Dorsolateral prefrontal cortex (tissue), 122 donors: ENCODE measurements at places on chromosomes 7 and 10. TPM values are rescaled to one million over a fixed set of nuclear protein-coding genes. Genes with fewer than 3 reads are reported as not detected.

Gene LRIT1
- total RNA-seq = not detected

DNA sequence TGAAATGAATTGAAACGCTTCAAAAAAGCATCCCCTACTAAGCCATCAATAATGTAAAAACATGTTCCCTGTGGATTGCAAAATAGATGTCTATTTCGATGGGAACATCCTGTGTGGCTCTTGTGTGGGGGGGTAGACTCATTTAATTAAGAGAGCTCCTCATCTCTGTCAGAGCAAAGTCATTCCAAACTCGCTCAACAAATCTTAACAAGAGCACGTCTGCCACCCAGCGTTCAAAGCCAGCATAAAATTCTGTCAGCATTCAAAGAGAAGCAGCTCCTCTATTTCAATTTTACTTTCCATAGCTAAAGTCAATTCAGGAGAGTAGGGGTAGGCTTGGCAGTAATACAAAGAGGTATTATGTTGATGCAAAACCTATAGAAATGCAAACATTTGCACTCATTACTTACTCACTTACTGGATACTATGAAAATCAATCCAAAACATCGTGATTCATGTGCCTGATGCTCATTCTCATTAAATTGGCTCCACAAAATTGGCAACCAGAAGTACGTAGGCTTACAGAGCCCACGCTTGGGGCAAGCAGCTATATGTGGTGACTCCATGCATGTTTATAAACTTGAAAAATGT, 114.9 kb downstream of the IPMK start:
- DNase-seq = no peak

DNA sequence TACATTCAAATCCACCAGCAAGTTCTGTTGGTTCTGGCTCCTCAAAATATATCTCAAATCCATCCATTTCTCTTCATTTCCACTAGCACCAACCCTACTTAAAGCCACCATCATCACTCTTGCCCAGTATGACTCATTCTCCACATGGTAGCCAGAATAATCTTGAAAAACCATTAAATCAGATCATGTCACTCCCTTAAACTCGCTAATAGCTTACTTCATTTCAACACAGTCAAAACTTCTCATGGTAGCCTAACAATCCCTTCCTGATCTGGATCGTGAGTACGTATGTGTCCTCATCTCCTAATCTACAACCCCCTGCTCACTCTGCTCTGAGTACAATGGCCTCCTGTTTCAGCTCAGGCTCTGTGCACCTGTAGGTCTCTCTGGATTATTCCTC, 8.7 kb downstream of the EPC1 start:
- DNase-seq = no peak

DNA sequence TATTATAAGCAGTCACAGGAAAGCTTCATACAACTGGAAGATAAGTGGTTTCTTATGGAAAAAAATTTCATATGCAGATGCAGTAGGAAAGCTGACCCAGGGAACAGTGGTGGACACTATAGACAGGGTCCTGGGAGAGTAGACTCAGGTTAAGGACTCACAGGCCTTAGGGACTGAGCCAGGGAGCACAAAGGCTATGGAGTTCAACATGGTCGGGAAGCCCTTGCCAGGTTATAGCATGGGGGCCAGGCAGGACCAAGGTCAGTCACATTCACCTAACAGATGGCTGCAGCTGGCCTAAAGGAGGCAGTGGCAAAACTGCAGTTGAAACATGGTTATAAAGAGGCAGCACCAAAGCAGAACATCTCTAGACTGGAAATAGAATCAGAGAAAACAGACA, 54.9 kb upstream of the UNC5B start:
- DNase-seq = no peak

DNA sequence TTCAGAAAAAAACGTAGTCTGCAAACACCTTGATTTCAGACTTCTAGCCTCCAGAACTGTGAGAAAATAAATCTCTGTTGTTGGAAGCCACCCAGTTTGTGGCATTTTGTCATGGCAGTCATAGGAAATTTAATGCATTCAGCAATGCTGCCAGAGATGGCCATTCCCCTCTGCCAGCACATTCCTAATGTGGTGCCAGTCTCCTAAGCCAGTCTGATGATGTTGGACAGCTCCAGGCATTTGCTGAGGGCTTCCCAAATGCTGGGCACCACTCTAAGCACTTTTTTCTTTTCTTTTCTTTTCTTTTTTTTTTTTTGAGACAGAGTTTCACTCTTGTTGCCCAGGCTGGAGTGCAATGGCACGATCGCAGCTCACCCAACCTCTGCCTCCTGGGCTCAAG, 666.7 kb upstream of the C7orf33 start:
- no peak for DNase-seq

DNA sequence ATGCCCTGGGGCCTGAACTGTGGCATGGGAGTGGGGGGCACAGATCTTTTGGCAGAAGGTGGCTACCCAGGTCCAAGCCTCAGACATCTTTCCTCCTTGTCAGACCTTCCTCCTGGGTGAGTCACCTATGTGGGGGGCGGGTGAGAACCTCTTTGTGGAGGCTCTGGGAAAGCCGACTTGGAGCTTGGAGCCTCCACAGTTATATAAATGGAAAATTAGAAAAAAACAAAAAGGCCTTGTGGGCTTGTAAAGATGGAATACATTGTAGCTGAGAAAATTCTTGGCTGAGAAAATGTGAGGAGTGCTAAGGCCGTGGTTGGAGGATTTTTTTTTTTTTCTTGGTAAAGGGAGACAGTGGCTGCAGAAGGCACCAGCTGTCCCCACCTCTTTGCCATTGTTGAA, 292.5 kb downstream of the CCDC3 start:
- peak; percentile 43 for DNase-seq

GRCh38 chr7:1274121-1274875, 41.6 kb downstream of the UNCX start:
- DNase-seq = no peak

Gene C10orf62
- total RNA-seq = 1.1 TPM

DNA sequence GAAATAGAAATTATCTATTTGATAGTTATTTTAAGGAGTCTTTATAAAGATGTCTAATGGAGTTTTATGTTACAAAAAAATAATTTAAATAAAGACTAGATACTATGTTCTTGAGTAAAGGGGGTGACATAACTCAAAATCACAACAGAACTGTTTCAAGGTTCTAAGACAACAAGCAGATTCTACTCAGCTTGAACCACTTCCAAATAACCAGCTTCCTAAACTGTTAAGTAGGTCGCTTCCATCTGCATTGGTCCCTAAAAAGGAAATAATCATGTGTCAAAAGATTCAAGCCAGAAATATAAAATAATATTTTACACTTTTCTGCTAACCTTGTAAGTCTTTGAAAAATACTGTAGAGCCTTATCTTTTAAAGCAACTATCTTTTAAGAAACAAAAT, 14.1 kb downstream of the SEM1 start:
- no peak for DNase-seq

Gene PLXDC2
- 36.1 TPM for total RNA-seq

Gene SLC16A9
- total RNA-seq = 13.3 TPM

DNA sequence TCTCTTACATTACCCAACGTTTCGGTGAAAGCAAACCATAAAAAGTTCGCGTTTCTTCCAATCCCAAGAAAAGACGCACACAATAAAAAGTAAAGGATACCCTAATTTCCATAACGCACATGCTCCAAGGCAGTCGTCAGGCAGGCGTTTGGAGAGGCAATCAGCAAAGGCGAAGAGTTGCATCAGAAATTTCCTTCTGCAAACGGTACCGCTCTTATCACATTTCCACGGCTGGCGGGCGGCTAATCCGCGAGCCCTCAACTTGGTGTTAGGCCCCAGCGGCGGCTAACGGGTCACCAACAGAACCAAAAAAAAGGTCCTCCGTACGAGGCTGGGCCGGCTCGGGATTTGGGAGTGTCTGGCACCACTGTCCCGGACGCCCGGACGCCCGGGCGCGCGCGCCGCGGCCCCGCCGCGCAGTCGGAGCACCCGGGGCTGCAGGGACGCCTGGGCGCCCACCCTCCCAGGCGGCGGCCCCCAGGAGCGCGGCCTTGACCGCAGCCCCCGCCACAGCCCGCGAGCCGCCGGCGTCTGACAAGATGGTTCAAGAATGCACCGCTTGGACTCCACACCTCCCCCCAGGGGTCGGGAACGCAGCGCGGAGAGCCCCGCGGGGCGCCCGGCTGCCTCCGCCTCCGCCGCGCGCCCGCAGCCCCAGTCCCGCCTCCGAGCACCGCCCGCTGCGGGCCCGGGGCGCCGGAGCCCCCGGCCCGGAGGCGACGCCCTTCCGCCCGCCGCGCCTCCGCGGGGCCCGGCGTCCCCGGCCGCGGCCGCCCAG, 9.8 kb upstream of the GRB10 start:
- DNase-seq = no peak

GRCh38 chr7:50379082-50379481, 71.1 kb downstream of the FIGNL1 start:
- DNase-seq = no peak
